Activated T-cell treated with anti-CD3 and anti-CD28 coated beads for 1 hour (primary cell): ENCODE measurements at places on chromosomes 4 and X.

GRCh38 chrX:72540318-72540717, 32.3 kb downstream of the HDAC8 start:
- no peak for DNase-seq

- DNase-seq = no peak
Observed at GRCh38 chr4:128315756-128316520, 28.3 kb upstream of the PGRMC2 start.

DNA sequence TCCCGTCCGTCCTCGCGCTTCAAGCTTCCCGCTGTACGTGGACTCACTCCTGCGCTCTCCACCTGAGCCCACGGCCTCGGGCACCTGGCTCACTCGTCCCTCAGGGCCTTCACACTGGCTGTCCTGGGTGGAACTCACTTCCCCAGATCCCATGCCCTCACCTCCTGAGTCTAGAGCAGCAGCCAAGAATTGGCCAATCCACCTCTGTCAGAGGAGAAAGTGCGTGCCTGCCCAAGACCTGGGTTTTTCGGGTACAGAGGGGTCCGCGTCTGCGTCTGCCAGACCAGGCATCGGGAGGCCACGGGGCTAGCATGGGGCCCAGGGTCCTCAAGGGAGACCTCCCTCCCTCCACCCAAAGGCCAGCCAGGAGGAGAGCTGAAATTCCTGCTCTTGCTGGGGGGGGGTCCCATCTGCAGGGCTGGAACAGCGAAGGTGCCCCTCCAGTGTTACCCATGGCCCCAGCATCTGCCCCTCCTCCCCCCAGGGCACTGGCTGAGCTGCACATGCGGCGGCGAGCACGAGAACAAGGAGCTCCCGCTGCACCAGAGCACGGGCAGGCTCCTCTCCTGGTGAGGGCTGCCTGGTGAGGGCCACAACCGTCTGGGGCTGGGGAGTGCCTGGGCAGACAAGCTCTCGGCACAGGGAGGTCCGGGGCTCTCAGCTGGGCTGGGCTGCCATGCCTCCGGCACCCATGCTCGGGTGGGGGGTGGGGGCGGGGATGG, 47.5 kb downstream of the FAM53A start:
- no peak for DNase-seq

DNA sequence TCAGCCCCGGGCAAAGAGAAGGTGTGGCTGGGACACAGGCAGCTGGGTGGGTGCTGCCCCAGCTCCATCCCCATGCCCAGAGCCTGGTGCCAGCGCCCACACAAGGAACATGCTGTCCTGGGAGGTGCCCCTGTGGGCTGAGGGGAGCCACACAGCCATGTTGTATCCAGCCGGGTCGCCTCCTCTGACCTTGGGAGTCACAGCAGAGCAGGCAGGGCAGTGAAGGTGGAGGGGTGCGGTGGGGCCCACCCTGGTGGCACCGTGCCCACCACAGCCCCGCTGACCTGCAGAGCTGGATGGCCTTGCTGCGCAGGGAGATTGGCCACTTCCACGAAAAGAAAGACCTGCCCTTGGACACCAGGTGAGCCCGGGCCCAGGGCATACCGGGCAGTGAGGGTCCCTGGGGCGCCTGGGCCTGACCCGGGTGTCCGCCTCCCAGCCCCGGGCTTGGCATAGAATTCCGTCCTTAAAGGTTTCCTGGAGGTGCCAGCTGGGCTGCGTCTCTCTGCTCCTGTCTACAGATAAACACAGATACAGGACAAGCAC, 18.7 kb upstream of the ADD1 start:
- no peak for DNase-seq

DNA sequence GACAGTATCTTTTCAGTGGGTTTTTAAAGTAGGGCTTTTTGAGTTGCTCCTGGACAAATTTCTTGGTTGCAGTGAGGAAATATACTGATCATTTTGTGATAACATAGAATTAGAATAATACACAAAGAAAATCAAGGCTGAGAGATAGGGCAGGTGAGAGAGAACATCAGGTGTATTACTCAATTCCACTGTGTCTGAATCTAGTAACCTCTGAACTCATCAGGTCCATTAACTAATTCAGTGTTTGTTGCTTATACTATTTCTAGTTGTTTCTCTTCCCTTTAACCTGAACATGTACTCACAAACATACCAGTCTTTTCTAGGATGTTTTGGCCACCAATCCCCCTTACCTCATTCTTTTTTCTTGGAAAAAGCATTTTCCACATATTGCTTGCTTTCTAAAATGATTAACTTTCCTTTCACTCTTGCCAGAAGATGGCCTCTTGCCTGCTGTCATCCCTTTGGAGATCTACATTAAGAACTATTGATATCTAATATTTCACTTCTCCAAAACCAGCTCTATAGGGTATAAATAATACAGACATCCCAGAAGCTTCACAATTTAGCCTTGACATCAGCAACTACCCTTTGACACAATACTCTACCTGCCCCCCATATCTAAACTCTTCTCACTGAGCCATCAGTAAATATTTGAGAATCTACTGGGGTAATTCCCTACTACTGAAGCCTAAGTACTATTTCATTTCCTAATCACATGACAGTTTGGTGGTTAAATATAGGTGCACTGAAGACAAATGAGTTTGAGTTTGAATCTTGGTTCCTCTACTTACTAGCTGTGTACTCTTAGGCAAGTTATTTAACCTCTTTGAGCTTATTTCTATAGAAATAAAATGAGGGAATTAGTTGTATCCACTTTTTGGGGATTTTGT, 470.8 kb upstream of the IGFBP7 start:
- no peak for DNase-seq
